Aorta (tissue), 5 donors: ENCODE measurements at places on chromosomes 2 and 18. TPM values are rescaled to one million over a fixed set of nuclear protein-coding genes. Genes with fewer than 3 reads are reported as not detected.

SOWAHC gene
- 15.0 TPM for total RNA-seq

PCGF1 gene
- 13.3 TPM for total RNA-seq

TRIM54 gene
- total RNA-seq = 0.39 TPM

RNF144A gene
- total RNA-seq = 27.6 TPM

ALLC gene
- total RNA-seq = not detected

DPYSL5 gene
- total RNA-seq = not detected

CCDC121 gene
- total RNA-seq = 3.6 TPM

ZNF804A gene
- 0.23 TPM for total RNA-seq

IL36G gene
- total RNA-seq = not detected

GAREM2 gene
- total RNA-seq = 6.0 TPM

PSMA8 gene
- total RNA-seq = not detected

MRPS9 gene
- total RNA-seq = 12.8 TPM

NEUROD1 gene
- total RNA-seq = not detected

ESPNL gene
- not detected for total RNA-seq

EMILIN1 gene
- total RNA-seq = 200 TPM

AKAIN1 gene
- total RNA-seq = not detected

ANO7 gene
- total RNA-seq = 1.2 TPM

MAP3K19 gene
- total RNA-seq = not detected

DSC2 gene
- 3.8 TPM for total RNA-seq

CD207 gene
- 0.78 TPM for total RNA-seq

PXDN gene
- 109 TPM for total RNA-seq

ITPRIPL1 gene
- total RNA-seq = 1.9 TPM

MARCO gene
- total RNA-seq = 22.2 TPM

TPO gene
- 6.6 TPM for total RNA-seq

MPP4 gene
- total RNA-seq = 0.30 TPM

MDH1B gene
- 0.93 TPM for total RNA-seq

PDE11A gene
- 1.2 TPM for total RNA-seq

GALR1 gene
- total RNA-seq = 0.24 TPM

IKZF2 gene
- total RNA-seq = 9.9 TPM

CIDEA gene
- total RNA-seq = 0.57 TPM

TMEM169 gene
- 0.72 TPM for total RNA-seq

GPAT2 gene
- total RNA-seq = 16.2 TPM

KIF5C gene
- total RNA-seq = 2.3 TPM

SIX3 gene
- total RNA-seq = not detected

IFIH1 gene
- 22.1 TPM for total RNA-seq

RSAD2 gene
- total RNA-seq = 4.9 TPM

RAB6C gene
- not detected for total RNA-seq

POTEJ gene
- total RNA-seq = not detected

C1GALT1C1L gene
- total RNA-seq = 1.2 TPM

C2orf66 gene
- 0.30 TPM for total RNA-seq

TTC32 gene
- total RNA-seq = 11.4 TPM

CHMP1B gene
- 42.8 TPM for total RNA-seq

BMP10 gene
- total RNA-seq = not detected

DAW1 gene
- total RNA-seq = 0.88 TPM

B3GNT7 gene
- total RNA-seq = 6.7 TPM

TUBA3E gene
- total RNA-seq = not detected

RAX gene
- not detected for total RNA-seq

OSR1 gene
- 48.6 TPM for total RNA-seq

KLHL14 gene
- total RNA-seq = 0.36 TPM
